ENCODE measurements at places on chromosomes 3 and 15. TPM values are rescaled to one million over a fixed set of nuclear protein-coding genes. Genes with fewer than 3 reads are reported as not detected.

CHRM5 gene
- not detected for total RNA-seq

FSIP1 gene
- 0.50 TPM for total RNA-seq

HIGD2B gene
- total RNA-seq: not detected

MRPL46 gene
- 22.1 TPM for total RNA-seq

LRRC31 gene
- total RNA-seq: not detected

MNS1 gene
- 1.6 TPM for total RNA-seq

PGBD4 gene
- total RNA-seq: 1.7 TPM

DUOXA1 gene
- total RNA-seq: not detected

CP gene
- under 0.01 TPM for total RNA-seq

ZNF148 gene
- total RNA-seq: 41.2 TPM

KCNMB2 gene
- not detected for total RNA-seq

SLC35A5 gene
- total RNA-seq: 67.6 TPM

GOLGA6L22 gene
- total RNA-seq: not detected

STRIT1 gene
- total RNA-seq: not detected

PIF1 gene
- total RNA-seq: 24.7 TPM

PLIN1 gene
- total RNA-seq: not detected

PLA2G4E gene
- not detected for total RNA-seq

GUCA1C gene
- total RNA-seq: not detected

OIP5 gene
- total RNA-seq: 16.9 TPM

CFAP20DC gene
- 4.3 TPM for total RNA-seq

STARD9 gene
- total RNA-seq: 15.2 TPM

AMOTL2 gene
- 104 TPM for total RNA-seq

SMCO1 gene
- not detected for total RNA-seq

SLC6A1 gene
- under 0.01 TPM for total RNA-seq

CCDC9B gene
- 32.7 TPM for total RNA-seq

MUC20 gene
- not detected for total RNA-seq

APPL1 gene
- 70.9 TPM for total RNA-seq

PLAAT1 gene
- total RNA-seq: 0.13 TPM

TMOD2 gene
- 6.0 TPM for total RNA-seq

PPP1R14D gene
- not detected for total RNA-seq

CADPS gene
- not detected for total RNA-seq

SLC24A5 gene
- 0.07 TPM for total RNA-seq

CSTA gene
- total RNA-seq: not detected

USP50 gene
- 0.14 TPM for total RNA-seq

HDGFL3 gene
- total RNA-seq: 126 TPM

FAM107A gene
- total RNA-seq: 48.1 TPM

CHRNA7 gene
- 1.0 TPM for total RNA-seq

TMC3 gene
- total RNA-seq: not detected

CCR1 gene
- not detected for total RNA-seq

PRR23A gene
- not detected for total RNA-seq

GOLGA6L7 gene
- total RNA-seq: not detected

CELSR3 gene
- total RNA-seq: 0.29 TPM

TRH gene
- not detected for total RNA-seq

POPDC2 gene
- total RNA-seq: 0.43 TPM

LRRK1 gene
- 16.2 TPM for total RNA-seq

ZMAT3 gene
- 71.9 TPM for total RNA-seq

PTPRG gene
- total RNA-seq: 73.9 TPM

SHC4 gene
- 0.53 TPM for total RNA-seq

CTXN2 gene
- not detected for total RNA-seq

CAPN3 gene
- 0.57 TPM for total RNA-seq

EPHA3 gene
- total RNA-seq: not detected

TNFAIP8L3 gene
- total RNA-seq: 60.8 TPM

IL20RB gene
- 0.40 TPM for total RNA-seq

ERICH6 gene
- total RNA-seq: not detected

LXN gene
- total RNA-seq: 99.8 TPM

ATP13A4 gene
- not detected for total RNA-seq

CLCN2 gene
- total RNA-seq: 3.3 TPM

Measured in thoracic aorta endothelial cell (primary cell).